ENCODE measurements at places on chromosomes 1 and 21.

DNA sequence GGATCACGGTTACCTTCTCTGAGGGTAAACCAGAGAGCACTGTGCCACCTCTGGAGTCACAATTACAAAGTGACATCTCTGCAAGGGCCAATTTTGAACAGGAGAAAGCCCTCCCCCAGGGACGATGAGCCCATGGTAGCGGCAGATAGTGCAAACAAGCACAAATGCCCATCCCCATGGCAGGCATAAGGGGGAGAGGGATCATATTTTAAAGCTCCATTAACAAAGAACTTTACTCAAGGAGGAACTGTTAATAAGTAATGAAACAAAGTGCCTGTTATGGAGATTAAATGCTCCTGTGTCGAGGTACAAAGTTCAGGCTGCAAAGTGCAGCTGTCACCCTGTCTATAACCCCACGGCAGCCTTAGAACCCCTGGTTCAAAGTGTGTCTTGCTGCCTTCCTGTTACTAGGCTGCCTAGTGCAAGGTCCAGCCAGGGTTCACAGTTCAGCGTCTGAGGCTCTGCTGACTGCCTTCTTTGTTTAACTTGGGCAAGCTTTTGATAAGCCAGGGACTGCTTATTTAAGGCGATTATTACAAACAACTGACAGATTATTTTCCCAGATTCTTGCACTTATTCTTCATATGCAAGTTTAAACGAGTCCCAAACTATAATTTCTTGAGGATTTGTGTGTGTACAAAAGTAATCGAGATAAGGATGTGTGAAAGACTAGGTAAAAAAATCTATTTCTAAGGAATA, 75.7 kb upstream of the NRIP1 start:
- DNase-seq = no peak

GRCh38 chr1:41728403-41729202, 190.1 kb downstream of the HIVEP3 start:
- DNase-seq = peak; percentile 87

GRCh38 chr1:11316701-11317100, 43.7 kb downstream of the UBIAD1 start:
- DNase-seq = no peak

DNA sequence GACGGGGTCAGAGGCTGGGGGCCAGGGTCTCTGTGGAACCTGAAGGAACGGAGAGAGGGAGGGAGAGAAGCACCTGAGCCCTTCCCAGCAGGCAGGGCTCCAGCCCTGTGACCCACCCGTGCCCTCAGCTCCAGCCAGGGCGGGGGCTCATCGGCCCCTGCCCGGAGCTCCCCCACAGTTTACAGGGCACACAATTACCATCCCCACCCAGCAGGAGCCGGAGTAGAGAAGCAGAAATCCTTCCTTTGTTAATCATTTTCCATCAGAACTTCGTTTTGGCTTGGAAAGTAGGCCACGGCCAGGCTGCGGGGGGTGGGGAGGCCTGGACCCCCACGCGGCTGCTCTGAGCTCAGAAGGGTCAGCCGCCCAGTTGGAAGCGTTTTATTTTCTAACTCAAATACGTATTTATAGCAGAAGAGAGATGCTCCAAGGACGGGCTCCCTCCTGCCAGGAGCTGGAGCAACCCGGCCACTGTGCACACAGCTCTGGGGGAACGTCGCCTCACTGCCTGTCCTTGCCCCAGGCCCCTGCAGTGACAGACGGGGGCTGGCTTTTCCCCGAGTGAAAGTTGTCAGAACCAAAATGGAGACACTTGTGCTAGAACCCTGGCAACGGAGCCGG, 42.7 kb upstream of the ADARB1 start:
- DNase-seq = no peak

DNA sequence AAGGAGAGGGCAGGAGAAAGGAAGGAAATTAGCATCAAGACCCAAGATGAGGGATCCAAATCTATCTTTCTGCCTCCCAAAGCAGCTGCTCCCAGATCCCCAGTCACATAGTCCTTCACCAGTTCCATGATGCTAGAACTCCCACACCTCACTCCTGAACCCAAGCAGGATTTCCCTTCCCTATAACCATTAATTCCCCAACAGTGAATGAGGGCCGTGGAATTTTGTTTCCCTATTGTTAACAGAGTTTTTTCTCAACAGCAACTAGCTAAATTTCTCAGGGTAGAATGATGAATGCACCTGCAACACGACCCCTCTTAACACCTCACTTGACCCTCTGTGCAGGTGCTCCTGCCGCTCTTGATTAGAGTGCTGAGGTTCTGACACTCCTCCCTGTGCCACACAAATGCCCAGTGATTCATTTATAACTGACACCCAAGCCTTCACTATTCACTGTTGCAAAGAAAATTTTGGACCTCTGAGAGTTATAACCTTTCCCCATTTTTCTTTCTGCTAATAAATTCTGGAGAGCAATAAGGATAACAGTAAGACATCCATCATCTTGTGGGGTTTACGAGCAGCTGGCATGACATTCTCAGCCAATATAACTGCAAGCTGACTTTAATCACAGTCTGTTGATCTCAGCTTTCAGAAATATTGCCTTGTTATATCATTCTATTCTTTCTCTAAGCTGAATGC, 25.4 kb upstream of the NPL start:
- no peak for DNase-seq

DNA sequence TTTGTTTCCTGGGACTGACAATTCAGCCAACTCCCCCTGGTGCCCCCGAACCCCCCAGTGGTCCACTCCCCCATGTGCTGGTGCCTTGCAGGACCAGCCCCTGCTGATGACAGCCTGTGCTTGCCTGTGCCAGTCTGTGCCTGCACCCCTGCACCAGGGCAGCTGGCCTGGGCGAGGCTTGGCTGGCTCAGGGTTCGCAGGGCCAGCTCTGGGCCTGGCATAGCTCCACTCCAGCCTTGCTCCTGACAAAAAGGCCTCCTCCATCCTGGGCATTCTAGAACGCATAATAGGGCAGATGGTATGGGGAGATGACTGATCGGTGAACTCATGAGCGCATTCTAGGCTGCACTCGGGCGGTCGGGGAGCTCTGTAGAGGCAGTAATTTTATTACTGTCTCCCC, 5.4 kb downstream of the CNTN2 start:
- no peak for DNase-seq

DNA sequence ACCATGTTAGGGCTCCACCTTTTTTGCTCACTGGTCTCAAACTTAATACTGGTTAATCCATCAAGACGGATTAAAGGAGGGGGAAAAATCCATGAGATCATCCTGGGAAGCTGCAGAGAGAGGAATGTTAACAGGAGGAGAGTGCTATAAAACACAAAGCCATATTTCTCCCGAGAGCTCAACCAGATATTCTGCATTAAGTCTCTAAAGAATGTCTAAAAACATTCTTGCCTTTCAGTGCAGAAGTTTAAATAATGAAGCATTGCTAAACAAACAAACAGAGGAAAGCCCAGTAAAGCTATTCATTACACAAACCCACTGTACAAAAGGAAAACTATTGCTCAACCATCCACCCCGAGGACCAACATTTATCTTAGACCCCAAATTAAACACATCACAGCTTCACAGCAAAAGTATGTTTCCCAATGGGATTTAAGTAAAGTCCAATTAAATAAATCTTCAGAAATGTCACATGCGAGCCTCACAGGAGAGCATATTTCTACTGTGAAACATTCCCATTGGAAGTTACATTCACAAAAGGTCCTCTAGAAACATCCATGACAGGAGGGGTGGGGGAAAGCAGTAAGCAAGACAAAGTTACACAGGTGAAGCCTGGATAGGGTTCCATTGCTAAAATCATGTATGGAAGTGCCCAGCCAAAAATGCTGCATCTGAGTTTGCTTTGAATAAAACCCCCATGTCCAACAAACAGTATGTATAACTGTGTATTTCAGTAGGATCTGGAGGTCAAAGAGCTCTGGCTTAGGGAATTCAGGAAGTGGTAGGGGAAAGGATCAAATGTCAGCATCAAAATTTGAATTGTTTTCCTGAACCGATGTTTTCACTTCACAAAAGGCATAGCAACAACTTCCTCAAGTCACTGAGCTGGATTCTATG, 23.3 kb downstream of the DUSP10 start:
- no peak for DNase-seq

GRCh38 chr21:46161633-46162592, 6.5 kb upstream of the FTCD start:
- peak; percentile 14 for DNase-seq

DNA sequence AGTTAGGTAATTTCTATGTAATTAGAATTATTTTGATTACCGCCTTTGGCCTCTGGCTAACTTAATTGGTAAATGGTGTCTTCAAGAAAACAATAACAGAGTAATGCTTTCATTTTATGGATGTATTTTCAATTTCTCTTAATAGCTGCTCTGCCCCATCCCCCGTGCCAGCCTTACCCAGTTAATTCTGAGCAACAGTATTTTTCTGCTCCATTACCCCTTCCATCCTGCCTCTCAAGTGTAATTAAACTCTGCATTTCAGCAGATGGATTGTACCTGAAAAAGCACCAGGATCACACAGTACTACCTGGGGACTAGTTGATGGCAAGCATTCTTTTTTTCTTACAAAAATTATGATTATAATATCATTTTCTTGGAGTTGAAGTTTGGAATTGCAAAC, 104.2 kb downstream of the KIAA0319L start:
- DNase-seq = no peak

- peak; percentile 41 for DNase-seq
Measured at GRCh38 chr1:107140703-107141490, at the start of gene NTNG1. Gene NTNG1 (plus strand): TSS chr1:107141039.

DNA sequence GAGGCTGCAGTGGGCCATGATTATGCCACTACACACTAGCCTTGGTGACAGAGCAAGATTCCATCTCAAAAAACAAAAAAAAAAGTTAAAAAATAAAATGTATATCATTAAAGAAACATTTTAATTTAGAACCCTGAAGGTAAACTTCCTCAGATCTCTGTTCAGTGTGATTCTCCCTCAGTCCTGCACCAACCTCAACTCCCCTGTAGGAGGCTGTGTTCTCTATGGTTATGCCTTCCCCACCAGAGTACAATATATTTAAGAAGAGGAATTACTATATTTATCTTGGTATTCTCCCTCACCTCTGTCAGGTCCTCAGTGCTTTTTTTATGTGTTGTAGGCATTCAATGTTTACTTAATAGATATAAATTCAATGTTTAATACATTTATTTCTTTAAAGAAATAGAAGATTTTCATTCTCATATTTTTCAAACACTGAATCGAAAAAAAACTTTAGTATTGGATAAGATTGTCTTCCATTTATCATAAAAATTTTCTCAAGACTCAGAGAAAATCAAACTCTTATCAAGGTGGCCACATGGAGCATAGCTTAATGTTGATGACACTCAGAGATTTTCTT, 4.8 kb upstream of the LRRC8B start:
- peak; percentile 45 for DNase-seq

DNA sequence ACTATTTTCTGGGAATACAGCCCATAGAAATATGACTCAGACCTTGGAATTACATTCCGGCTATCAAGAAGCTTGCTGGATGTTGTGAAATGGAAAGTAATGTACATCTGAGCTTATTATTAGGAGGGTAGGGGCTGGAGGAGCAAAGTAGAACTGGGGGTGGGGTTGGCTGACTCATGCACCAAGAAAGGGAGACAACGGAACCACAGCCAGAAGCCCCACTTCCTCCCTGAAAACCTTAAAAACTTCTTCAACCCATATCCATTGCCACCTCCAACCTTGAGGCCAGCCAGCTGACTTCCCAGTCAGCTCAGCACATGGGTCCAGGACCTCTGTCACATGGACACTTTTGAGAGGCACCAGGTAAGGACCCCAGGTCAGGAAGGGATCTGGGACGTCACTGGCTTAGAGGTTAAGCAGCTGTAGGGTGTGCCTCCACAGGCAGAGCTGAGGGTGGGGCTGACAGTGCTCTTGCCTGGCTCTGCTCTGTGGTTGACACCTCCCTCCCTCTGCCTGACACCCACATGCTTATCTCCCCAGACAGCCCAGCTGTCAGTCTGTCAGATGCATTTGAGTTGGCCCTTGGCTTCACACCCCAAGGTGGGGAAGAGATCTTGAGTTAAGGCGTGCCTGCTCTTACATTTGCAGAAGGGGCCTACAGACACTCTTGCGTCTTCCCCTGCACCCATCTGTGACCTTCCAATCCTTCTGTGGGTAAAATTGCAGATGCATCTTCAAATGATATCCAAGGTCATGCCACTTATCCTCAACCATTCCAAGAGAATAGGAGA, 5.7 kb upstream of the ZNF683 start:
- DNase-seq = peak; percentile 85

- DNase-seq = no peak
Measured at GRCh38 chr1:185267301-185267700, 49.7 kb downstream of the IVNS1ABP start.

GRCh38 chr1:230282157-230282556, 144.0 kb downstream of the PGBD5 start:
- no peak for DNase-seq

- DNase-seq = no peak
Measured at GRCh38 chr1:2583331-2583791, 3.2 kb upstream of the PRXL2B start.

- no peak for DNase-seq
Measured at GRCh38 chr1:225677350-225678124, 24.6 kb upstream of the ENAH start.

GRCh38 chr1:24161270-24161669, 18.3 kb upstream of the IL22RA1 start:
- DNase-seq = no peak

GRCh38 chr1:211415700-211416099, 76.3 kb downstream of the RD3 start:
- no peak for DNase-seq

GRCh38 chr1:192581131-192581927, 5.8 kb downstream of the RGS1 start:
- DNase-seq = no peak

- no peak for DNase-seq
Measured at GRCh38 chr1:107750364-107750959, 214.5 kb downstream of the VAV3 start.

- DNase-seq = no peak
Measured at GRCh38 chr1:152515434-152515783, 1.1 kb downstream of the CRCT1 start.

DNA sequence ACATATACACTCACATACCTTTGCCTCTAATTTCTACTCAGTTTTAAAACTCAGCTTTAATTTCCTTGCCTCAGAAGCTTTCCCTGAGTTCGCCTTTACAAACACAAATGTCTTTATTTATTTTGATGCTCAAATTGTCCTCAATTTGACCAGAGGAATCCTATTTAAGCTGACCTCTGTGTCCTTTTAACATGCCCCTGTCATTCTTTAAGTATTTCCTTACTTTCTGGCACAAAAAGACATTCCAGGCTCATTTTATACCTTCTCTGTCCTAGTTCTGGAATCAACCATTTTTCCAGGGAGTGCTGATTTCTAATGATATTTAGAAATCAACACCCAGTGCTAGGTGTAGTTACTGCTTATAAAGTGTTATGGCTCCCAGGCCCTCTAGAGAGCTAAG, 82.5 kb downstream of the OSBPL9 start:
- DNase-seq = no peak

- DNase-seq = no peak
Measured at GRCh38 chr1:9823693-9823942, 147 bp downstream of the CLSTN1 start.

GRCh38 chr1:168629466-168629865, 53.1 kb downstream of the XCL1 start:
- DNase-seq = no peak

- DNase-seq = no peak
Measured at GRCh38 chr1:236465231-236465958, 58.4 kb upstream of the LGALS8 start.

Measured in CD4-positive, alpha-beta T cell treated with Interleukin-15 for 1 hour (primary cell).